Stimulated activated CD8-positive, alpha-beta memory T cell treated with anti-CD3 and anti-CD28 coated beads, Interleukin-7, amount 100 ng/mL, for 1 hour (primary cell): ENCODE measurements at places on chromosomes 7 and 10.

GRCh38 chr7:86989407-86989806, 70.0 kb downstream of the ELAPOR2 start:
- DNase-seq = no peak

DNA sequence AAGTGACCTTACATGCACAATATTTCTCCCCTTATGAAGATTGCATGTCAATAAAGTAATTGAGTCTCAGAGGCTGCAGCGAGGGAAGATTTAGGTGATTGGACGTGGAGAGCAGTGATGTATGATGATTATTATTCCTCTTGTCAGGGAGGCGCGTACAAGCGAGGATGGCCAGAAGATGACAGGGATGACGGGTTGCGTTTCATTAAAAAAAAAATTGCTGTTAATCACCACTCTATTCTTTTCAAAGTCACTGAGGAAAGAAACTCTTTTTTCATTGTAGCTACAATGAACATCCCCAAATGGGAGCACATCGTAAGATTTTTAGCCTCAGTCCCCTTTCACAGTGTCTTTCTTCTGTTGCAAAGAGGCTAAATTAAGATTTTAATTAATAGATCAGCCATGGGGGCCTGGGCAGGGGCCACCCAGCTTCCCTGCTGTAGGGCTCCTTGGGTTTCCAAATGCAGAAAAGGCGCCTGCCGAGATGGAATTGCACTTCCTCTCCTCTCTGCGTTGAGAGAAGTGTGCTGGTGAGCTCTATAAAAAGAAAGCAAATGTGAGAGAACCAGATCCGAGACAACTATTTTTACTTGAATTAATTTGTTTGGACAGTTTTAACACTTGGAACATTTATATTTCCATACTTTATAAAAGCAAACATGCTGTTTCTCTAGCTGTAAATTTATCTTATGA, 998.1 kb downstream of the LRMDA start:
- DNase-seq = no peak

GRCh38 chr10:82091413-82091812, 216.4 kb downstream of the NRG3 start:
- no peak for DNase-seq

- DNase-seq = no peak
Observed at GRCh38 chr10:102621443-102622325, 22.6 kb upstream of the TRIM8 start.

- DNase-seq = no peak
Observed at GRCh38 chr10:100830728-100831111, 82.0 kb upstream of the SLF2 start.

GRCh38 chr7:129017264-129017663, 37.6 kb downstream of the TNPO3 start:
- no peak for DNase-seq

- no peak for DNase-seq
Observed at GRCh38 chr7:155202106-155202871, 95.4 kb upstream of the INSIG1 start.

- DNase-seq = no peak
Observed at GRCh38 chr10:124708246-124708779, 35.9 kb downstream of the FAM53B start.

DNA sequence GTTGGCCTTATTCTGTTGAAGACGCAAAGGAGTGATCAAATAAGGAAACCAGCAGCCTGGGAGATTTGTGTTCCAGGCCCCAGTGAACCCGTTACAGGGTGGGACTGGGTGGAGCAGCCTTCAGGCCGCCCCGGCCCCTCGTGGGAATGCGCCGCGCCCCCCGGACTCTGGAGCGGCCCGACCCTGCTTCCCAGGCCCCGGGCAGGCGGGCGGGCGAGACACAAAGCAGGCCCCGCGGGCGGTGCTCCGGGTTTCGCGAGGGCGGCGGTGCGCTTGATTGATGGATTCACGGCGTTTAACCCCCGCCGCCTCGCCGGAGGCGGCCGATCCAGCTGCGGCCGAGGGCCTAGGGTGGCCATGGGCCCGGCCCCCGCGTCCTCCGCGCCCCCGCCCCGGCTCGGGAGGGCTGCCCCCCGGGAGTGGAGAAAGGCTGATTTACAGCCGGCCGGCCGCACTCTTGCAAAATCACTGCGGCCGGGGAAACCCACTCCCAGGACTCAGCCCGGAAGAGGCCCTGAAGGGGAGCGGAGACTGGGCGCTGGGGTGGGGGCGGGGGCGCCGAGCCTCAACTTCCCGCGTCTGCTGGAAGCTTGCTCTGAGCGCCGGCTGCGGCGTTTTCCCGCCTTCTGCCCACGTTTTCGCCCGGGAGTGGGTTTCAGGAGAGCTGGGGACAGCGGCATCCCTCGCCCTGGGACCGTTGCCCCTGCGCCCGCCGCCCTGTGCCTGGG, 299.6 kb upstream of the NFE2L3 start:
- no peak for DNase-seq
